Dorsolateral prefrontal cortex (tissue), 122 donors: ENCODE measurements at places on chromosomes 11 and 22.
A peak's percentile ranks its signal among the peaks of the same experiment; 100 is the strongest.

DNA sequence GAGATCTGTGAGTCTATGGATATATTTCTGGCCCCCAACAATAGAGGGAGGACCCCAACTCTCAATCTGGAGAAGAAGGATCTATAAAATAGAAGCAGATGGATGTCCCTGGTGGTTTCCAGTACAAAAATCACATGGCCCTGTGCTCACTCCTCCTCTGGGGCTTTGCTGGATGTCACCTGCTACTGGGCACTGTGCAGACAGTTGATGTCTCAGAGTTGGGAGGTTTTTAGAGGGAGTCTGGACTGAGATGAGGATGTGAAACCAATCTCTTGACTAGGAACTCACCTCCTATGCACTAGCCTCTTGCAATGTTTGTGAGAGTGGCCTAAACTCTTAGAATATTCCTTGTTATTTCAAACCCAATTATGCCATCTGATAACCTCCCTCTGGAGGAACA is 107.2 kb downstream of the SCN3B start:
- no peak for DNase-seq

DNA sequence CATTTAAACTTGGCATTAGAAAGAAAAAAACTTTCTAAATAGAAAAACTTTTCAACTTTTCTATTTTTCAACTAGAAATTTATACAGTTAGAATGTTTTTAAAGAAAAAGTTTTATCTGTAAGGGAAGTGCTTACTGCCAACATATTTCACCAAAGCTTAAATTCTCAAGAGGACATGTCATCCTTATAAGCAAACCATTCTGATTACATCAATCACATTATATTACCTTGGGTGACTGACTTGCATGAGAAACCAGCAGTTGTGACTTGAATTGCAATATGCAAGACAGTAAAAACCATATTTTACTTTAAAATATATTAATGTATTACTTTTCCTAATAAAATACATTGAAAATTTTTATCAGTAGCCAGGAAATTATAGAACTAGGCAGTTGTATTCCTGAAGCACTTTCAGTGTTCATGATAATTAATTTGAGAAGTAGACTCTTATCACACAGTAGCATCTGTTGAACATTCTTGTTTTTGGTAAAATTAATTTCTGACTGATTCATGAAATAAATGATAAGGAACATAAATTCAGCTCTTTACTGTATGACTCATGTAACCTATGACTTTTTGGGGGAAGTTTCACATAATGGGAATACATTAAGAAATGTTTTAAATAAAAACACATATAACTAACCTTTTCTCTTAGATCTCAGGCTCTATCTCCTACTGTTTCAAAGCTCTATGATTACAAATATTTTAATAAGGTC is 345.0 kb upstream of the CCDC179 start:
- no peak for DNase-seq

DNA sequence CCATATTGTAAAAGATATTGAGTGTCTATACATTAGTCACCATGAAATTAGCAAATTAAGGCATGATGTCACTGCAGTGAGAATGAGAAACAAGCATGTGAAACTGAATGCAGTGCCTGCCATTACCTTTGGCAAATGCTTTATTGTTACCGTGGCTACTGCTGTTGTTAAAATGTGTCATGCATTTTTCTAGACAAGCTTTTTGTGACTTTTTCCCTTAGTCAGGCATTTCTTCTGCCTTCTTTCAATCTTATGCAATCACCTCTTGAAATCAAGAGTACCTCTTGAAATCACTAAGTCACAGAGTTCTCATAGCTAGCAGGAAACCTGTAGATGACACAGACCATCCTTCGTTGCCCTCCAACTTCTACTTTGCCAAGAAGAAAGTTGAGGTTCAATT is 461.7 kb upstream of the TENM4 start:
- DNase-seq: no peak

GRCh38 chr22:48902983-48903650 is 924.6 kb downstream of the BRD1 start:
- no peak for DNase-seq

GRCh38 chr22:11627436-11627797 is 3900.6 kb upstream of the OR11H1 start:
- no peak for DNase-seq

- DNase-seq: no peak
Observed at GRCh38 chr11:47514825-47515647, 37.9 kb downstream of the CELF1 start.

DNA sequence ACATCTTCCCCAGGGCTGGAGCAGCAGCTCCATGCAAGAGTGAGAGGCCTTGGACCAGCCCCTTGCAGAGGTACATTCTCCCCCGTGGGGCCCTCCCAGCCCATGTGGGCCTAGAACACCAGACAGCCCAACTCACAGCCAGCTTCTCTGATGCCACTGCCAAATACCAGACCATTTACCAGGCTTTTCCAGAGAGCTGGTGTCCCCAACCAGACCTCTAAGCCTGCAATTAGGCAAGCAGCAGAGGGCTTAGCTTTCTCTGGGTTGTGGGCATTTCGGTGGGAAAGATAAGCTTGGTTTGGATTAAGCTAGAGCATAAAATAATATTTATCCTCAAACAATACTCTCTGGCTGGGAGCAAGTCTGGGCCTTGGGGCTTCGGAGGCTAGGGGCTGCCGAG is 75.6 kb downstream of the TP53I11 start:
- no peak for DNase-seq

DNA sequence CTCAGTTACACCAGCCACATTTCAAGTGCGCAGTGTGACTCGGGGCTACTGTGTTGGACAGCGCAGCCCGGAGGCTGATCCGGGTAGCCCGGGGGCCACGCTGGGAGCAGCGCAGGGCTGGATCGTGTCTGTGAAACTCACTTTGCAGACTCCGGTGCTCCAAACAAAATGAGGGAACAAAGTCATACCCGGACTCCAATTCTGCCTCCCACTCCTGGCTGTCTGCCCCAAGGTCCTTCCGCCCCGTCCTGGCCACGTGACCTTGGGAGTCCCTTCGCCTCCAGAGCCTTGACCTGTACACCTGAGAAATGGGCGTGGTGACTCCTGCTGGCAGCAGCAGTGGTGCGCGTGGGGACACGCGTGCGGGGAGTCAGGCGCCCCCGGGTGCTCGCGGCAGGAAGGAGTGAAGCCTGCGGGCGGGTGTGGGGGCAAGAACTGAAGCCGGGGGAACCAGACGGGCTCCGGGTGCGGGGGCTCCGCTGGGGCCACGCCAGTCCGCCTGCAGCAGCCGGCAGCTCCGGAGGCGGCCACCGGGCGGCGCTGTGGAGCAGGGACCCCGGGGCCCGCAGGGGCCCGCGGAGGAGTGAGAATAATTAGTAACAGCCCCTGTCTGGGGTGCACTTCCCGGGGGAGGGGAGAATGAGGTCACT is 42.4 kb downstream of the KCNJ4 start:
- peak; percentile 26 for DNase-seq

GRCh38 chr11:92082652-92083051 is 142.0 kb upstream of the FAT3 start:
- no peak for DNase-seq

GRCh38 chr11:68325183-68325906 is 13.0 kb downstream of the LRP5 start:
- DNase-seq: no peak

GRCh38 chr22:33110562-33111163 is 52.5 kb upstream of the SYN3 start:
- DNase-seq: peak; percentile 36
